ENCODE measurements at places on chromosomes 13 and 19. TPM values are rescaled to one million over a fixed set of nuclear protein-coding genes. Genes with fewer than 3 reads are reported as not detected.

Gene STK24
- total RNA-seq: 36.5 TPM

Gene GRIN2D
- 2.1 TPM for total RNA-seq

Gene NUMBL
- total RNA-seq: 61.5 TPM

Gene ATP8B3
- 3.3 TPM for total RNA-seq

Gene C13orf42
- not detected for total RNA-seq

Gene KCNN1
- 0.06 TPM for total RNA-seq

Gene ZNF506
- total RNA-seq: 12.8 TPM

Gene SIRT2
- total RNA-seq: 50.6 TPM

Gene ZAR1L
- not detected for total RNA-seq

Gene GRIK5
- not detected for total RNA-seq

Gene PRR19
- not detected for total RNA-seq

Gene PTH2
- total RNA-seq: not detected

Gene MISP
- total RNA-seq: not detected

Gene CATSPERD
- total RNA-seq: not detected

Gene VSTM2B
- total RNA-seq: not detected

Gene IZUMO1
- not detected for total RNA-seq

Gene SYNGR4
- not detected for total RNA-seq

Gene GPATCH1
- total RNA-seq: 6.7 TPM

Gene SIAH3
- total RNA-seq: not detected

Gene FAM83E
- not detected for total RNA-seq

Gene LHFPL6
- 96.5 TPM for total RNA-seq

Gene PTGER1
- 0.56 TPM for total RNA-seq

Gene TYK2
- 39.3 TPM for total RNA-seq

Gene RRAS
- total RNA-seq: 68.3 TPM

Gene LILRB3
- total RNA-seq: not detected

Gene F10
- total RNA-seq: 4.4 TPM

Gene COG6
- total RNA-seq: 26.7 TPM

Gene TEX26
- not detected for total RNA-seq

Gene MYH14
- total RNA-seq: 0.19 TPM

Gene SIPA1L3
- 6.6 TPM for total RNA-seq
